ENCODE measurements at places on chromosomes 2 and 18.

DNA sequence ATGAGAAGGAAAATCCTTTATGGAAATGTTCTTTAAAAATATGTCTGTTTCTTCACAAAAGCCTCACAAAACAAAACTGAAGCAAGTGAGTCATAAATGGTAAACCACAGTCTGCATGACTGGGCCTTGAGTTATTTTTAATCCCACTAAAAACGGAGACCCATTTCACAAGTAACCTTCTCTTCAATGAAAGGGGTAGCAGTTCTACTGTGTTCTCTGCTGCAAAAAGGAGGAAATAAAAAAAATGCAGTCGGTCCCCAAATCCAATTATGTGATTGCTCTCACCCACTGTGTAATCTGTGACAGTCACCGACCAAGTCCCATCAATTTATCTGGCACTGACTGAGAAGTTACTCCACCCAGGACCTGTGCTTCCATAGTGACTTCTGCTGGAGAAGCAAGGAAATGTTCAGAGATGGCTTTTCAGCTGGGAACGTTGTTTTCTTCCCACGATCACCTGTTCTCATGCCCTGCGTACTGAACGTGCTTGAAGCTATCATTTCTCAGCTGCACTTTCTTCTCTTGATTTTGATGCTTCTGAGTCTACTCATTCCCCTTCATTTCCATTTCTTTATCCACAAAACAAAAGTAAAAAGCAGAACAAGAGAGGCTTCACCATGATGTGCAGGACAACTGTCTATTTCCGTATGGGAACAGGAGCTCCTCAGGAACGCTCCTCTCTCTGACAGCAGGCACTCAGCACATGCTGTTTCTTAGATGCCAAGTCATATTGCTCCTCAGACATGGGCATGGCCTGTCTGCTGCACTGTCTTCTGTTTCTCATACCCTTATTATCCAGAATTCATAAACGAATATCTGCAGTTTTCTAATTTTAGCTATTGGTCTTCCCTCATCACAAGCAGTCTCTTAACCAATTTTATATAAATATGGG, 80.0 kb upstream of the TMEM200C start:
- no peak for DNase-seq

GRCh38 chr2:204415406-204416181, 129.7 kb upstream of the PARD3B start:
- DNase-seq, result no peak

DNA sequence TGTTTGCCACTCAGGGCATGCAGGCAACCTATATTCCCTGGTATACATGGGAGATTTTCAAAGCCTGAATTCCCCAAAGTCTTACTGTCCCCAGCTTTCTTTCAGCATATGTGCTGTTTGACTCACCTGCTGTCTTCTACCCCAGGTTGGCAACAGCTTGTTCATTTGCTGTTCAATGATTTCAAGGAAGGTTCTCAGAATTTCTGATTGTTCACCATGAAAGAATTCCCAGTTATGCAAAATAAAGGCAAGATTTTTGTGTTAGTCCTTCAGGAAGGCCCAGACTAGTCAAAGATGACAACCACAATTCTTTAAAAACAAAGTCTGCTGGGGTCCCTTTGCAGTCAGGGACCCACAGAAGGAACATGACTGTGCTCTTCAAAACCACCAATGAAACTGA, 1057.8 kb upstream of the CDH2 start:
- no peak for DNase-seq

GRCh38 chr2:201157694-201158093, 25.2 kb upstream of the CASP10 start:
- no peak for DNase-seq

- no peak for DNase-seq
Observed at GRCh38 chr2:33146102-33146501, 199.3 kb downstream of the LTBP1 start.

- no peak for DNase-seq
Observed at GRCh38 chr2:7281231-7282201, 364.3 kb downstream of the RNF144A start.

GRCh38 chr2:224682134-224682533, 34.0 kb downstream of the CCDC195 start:
- no peak for DNase-seq

DNA sequence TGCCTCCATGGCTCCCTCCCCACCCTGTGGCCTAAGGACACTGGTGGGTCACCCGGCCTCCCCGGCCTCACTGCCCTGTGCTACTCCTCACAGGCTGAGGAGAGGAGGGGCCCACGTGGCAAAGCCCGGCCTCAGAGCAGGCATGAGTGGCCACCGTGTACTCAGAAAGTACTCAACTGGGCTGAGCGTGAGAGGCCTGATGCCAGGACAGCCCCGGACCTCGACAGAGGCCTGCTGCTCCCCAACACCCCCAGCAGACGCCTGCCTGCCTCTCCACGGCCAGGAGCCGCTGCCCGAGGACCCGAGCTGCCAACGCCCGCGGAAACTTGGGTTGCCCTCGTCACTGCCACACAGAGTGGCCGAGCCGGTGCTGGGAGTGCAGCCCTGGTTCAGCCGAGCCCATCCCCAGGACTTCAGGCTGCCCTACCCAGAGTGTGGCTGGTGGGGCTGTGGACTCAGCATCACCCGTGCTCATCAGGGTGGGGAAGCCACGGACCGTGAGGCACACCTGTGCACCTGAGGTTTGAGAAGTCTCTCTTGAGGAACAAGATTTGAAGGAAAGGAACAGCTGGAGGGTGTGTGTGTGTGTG, 59.3 kb downstream of the CENPO start:
- DNase-seq, result no peak

DNA sequence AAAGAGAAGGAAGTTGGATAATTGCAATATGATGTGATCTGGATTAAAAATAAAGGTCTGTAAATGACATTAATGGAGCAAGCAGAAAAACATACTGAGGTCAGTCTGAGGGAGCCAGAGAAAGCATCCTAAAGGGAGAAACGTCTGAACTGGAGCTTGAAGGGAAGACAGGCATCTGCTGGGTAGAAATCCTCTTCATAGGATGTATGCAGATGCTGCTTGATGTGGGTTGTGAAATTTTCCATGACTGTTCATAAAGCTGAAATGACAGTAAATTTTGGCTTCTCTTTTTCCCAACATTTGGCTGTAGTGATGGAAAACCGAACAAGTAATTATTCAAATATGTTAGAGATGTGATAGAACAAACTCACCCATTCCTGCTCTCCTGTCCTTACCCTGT, 287.6 kb downstream of the CAMKMT start:
- DNase-seq, result no peak

DNA sequence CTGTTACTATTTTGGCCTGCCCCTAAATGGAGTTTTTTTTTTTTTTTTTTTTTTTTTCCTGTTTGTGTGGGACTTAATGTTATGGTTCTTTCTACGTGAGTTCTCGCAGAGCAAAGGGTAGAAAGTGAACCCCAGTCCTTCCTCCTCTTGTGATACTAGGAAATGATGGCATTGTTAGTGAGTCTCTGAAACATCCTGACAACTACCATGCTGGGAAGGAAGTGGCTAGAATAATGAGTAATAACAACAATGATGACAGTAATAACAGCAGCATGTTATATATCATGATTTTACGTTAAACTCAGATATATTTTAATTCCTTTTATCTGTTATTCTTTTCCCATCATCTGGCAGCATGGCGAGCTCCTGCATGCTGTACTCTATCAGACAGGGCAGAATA, 216.2 kb upstream of the LINC00305 start:
- no peak for DNase-seq

GRCh38 chr2:239375278-239376061, 25.4 kb downstream of the HDAC4 start:
- no peak for DNase-seq

DNA sequence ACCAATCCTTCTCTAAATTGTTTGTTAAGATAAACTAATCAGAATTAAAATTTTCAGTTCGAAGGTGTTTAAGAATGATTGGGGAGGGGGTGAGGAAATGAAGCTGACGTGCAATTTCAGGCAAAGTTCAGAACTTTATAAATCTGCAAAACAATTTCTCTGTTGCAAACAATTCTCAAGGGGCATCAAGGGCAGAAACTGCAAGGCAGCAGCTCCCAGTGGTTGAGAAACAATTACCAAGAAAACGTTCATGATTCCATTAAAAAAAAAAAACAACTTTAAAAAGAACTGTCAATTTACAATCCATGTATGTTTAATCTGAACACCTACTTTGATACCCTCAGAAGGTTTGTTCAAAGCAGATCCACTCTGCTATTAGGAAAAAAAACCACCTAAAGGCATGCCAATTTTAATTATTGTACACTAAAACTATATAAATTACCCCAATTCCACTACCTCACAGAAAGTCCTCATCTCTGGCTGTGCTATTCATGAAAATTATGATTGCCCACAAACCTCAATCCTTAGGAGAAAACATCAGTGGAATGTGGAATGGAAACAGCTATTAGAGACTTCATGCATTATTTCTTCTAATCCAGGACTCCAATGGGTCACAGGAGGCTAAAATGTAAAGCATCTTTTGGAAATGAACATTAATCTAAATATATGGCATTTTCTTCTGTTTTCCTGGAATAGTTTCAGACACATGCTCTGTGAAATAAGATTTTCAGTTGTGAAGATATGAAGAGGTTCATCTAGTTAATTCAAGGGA, 119.9 kb upstream of the ACVR1C start:
- DNase-seq, result no peak

- DNase-seq, result no peak
Observed at GRCh38 chr18:57931038-57931437, 113.0 kb upstream of the NEDD4L start.

DNA sequence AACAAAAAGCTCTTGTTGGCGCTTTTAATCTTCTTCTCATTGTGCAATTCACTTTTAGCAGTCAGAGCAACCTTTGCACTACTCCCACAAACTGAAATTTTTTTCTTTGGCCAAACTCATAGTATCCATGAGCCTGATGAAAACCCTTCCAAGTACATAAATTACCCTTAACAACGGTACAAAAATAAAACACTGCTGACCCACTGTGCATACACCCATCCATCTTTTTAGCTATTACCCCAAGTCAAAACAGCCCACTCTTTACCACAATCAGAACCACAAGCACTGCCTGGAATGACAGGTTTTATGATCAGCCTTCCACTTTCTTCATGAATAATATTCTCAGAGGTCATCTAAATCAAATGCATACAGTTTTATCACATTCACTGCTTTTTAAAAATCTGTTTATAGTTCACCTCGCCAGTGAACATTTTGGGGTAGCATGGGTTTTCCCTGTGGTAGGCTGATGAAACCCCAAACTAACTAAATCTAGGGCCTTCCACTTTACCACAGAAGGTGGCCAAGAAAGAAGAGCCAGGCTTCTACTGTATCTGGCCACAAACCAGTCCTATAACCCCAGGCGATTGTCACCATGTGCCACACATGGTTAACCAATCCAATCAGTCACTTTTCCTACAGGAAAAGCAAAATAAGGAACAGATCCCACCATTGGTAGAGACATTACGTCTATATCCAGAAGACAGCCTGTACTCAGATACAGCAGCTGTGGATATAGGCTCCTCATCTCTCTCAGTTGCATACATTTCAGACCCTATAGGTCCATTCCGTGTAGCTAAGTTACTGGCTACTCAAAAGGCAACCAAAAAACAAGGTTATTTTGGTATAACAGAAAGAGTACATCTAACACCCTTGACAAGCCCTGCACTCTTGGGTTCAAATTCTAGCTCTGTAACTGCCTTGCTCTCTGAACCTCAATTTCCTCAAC, 171.3 kb downstream of the THADA start:
- no peak for DNase-seq

DNA sequence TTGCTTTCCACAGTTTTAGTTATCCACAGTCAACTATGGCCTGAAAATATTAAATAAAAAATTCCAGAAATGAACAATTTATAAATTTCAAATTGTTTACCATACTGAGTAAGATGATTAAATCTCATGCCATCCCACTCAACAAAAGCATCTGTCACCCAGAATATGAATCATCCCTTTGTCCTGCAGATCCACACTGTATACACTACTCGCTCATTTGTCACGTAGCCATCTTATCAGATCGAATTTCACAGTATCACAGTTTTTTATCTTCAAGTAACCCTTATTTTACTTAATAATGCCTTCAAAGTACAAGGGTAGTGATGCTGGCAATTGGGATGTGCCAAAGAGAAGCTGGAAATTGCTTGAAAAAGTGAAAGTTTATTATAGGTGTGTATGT, 291.8 kb upstream of the LRATD1 start:
- DNase-seq, result no peak
